Activated T-helper 9 cell treated with anti-CD3 and anti-CD28 coated beads, Interleukin-2, amount 50 U/mL, for 16 hours (primary cell): ENCODE measurements at places on chromosomes 13 and 19.

GRCh38 chr19:49541914-49542313, 14.1 kb downstream of the RCN3 start:
- DNase-seq = no peak

- DNase-seq = no peak
Measured at GRCh38 chr19:4859697-4860096, 7.8 kb downstream of the PLIN3 start.

DNA sequence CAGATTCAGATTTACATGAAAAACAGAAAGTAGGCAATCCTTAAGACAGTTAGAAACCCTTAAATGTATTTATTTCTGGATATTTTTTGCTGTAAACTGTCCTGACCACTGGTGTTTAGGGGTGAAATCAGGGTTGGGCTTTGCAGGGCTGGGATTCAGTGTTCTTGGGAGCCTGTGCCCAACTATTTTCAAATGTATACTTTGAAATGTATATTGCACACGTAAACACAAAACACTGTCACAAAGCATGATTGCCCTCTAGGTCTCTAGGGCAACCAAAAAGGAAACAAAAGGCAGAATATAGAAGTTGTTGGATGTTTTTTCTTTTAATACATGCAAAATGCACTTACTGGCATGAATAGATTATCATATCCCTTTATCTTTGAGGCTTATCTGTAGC, 1185.4 kb downstream of the DIAPH3 start:
- no peak for DNase-seq

GRCh38 chr19:16386619-16387240, 62.1 kb downstream of the KLF2 start:
- no peak for DNase-seq

GRCh38 chr13:50365408-50366391, 350.5 kb downstream of the KCNRG start:
- peak; percentile 42 for DNase-seq

GRCh38 chr19:53870485-53870844, 2.8 kb downstream of the MYADM start:
- DNase-seq = no peak

GRCh38 chr13:51243832-51244231, 21.6 kb downstream of the FAM124A start:
- DNase-seq = no peak

DNA sequence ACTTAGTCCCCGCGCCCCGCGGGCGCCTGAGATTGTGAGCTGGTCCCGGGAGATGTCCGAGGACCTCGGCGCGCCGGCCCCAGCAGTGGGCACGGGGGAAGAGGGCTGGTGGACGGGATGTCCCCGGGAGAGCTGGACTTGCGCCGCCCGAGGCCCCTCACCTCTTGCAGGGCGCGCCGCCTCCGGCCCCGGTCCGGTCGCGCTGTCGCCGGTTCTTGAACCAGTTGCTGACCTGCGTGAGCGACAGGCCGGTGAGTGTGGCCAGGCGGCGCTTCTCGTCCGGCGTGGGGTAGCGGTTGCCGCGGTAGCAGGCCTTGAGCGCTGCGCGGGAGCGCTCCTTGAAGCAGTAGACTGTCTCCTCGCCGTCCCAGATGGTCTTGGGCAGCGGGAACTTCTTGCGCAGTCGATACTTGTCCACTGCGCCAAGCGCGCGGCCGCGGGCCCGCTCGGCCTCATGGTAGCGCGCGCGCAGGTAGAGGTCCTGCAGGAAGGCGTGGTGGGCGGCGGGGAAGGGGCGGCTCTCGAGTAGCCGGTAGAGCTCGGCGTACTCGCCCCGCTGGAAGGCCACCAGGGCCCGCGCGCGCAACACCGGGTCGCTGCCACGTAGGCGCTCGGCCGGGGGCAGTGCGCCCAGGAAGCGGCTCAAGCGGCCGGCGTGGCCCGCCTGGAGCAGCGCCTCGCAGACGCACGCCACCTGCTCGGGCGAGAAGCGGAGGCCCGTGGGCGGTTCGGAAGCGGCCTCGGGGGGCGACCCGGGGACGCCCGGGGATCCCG, 984 bp downstream of the SIX5 start:
- no peak for DNase-seq

GRCh38 chr13:97308735-97309429, 86.7 kb downstream of the MBNL2 start:
- no peak for DNase-seq

GRCh38 chr13:110327051-110327721, 20.1 kb downstream of the COL4A2 start:
- DNase-seq = no peak

DNA sequence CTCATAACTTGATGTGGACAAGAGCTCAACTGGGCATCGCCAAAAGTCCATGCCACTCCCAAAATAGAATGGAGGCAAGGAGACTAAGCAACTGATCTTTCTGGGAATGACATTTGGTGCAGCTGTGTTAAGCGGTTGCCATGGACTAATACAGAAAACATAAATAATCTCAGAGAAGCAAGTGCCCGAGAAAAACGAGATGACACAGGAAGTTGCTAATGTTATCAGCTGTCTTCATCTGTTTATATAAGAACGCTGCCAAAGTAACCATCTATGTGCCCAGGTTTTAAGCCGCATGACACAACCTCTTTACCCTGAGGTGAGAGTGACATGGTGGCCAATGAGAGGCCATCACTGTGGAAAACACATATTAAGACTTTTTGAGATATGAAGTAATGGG, 54.9 kb upstream of the SACS start:
- no peak for DNase-seq

- DNase-seq = no peak
Measured at GRCh38 chr13:76019421-76020044, 383.4 kb downstream of the LMO7 start.

DNA sequence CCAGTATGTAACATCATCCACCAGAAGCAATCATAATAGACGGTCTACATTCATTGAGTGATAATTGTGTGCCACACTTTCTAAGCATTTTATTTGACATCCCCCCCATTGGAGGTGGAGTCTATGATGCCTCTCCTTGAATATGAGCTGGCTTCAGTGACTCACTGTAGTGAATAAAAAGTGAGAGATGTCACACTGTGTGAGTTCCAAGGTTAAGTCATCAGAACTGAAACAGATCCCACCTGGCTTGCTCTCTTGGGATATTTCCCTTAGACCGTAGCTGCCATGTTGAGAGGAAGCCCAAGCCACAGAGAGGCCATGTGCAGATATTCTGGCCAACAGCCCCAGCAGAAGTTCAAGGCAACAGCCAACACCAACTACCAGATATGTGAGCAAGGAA, 12.6 kb downstream of the RTBDN start:
- no peak for DNase-seq

GRCh38 chr19:49870309-49870901, 3.0 kb upstream of the PNKP start:
- no peak for DNase-seq

DNA sequence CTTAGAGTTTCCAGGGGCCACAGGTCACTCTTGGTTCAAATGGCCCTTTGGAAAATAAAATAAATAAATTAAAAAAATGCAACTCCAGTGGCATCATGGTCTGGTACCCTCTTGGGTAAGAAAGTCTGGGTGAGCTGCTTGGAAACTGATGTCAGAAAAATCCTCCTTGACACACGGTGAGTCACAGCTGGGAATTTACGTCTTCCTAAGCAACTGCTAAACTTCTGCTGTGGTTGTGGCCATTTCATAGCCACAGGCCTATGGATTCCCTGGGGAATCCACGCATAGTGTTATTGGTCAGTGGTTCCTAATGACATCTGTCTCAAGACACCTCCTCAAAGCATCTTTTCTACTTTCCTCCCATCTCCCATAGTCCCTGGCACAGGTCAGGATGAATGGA, 220.8 kb downstream of the COG6 start:
- no peak for DNase-seq

GRCh38 chr19:15248106-15248505, 15.9 kb upstream of the EPHX3 start:
- no peak for DNase-seq

GRCh38 chr19:21084343-21084742, 2.3 kb downstream of the ZNF714 start:
- DNase-seq = no peak

DNA sequence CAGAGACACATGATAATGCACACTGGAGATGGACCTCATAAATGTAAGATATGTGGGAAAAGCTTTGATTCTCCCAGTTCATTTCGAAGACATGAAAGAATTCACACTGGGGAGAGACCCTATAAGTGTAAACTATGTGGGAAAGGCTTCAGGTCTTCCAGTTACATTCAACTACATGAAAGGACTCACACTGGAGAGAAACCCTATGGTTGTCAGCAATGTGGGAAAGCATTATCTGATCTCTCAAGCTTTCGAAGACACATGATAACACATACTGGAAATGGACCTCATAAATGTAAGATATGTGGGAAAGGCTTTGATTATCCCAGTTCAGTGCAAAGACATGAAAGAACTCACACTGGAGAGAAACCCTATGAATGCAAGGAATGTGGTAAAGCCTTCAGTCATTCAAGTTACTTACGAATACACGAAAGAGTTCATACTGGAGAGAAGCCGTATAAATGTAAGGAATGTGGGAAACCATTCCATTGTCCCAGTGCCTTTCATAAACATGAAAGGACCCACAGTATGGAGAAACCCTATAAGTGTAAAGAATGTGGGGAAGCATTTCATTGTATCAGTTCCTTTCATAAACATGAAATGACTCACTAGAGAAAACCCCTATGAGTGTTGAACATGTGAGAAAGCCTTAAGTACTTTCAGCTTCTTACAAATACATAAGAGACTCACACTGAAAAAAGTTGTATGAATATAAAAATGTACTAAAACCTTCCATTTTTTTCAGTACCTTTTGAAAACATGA, 14.7 kb downstream of the ZNF441 start:
- DNase-seq = no peak

DNA sequence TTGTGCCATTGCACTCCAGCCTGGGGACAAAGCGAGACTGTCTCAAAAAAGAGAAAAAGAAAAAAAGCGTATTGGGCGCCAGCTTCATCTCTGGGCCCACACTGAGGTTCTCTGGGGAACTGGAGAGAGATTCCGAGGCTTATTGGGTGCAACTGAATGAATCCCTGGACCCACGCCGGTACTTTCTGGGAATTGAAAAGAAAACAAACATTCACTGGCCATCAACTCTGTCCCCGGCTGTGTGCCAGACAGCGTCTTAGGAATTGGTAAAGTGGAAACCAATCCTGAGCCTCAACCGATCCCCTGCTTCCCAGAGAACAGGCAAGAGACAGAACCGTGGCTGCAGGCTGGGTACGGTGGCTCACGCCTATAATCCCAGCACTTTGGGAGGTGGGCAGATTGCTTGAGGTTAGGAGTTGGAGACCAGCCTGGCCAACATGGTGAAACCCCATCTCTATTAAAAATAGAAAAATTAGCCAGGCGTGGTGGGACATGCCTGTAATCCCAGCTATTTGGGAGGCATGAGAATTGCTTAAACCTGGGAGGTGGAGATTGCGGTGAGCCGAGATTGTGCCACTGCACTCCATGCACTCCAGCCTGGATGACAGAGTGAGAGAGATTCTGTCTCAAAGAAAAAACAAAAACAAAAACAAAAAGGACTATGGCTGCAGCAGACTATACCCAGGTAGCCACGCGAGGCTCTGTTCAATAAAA, 8.6 kb downstream of the ANO8 start:
- no peak for DNase-seq

GRCh38 chr19:17281391-17282304, at the start of gene ANKLE1:
Gene ANKLE1 (plus strand): TSS chr19:17281901. CDS start chr19:17281921, 20 bp downstream.
- no peak for DNase-seq

DNA sequence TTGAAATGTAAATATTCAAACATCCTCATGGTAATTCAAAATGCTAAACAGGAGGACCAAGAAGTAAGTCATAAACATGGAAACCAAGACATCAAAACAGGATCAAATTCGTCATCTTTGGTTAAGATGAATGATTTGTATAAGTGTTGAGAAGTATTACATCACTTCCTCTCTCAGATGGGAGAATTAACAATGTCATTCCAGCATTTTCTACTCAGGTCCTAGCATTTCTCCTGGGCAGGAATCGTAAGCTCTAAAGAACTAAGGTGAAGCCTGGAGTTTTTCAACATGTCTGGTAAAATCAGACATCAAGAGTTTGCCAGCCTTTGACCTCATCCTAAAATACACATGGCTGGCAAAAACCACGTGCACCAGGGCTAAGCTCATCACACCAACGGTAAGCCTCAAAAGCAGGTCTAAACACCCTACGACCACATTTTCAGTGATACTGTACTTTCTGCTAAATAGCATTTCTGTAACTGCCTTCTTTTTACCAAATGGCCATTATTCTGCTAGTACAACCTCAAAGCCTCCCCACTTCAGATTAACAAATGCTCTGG, 24.8 kb downstream of the RANBP3 start:
- DNase-seq = no peak

- DNase-seq = no peak
Measured at GRCh38 chr19:53808710-53809125, 15.4 kb downstream of the NLRP12 start.

- DNase-seq = no peak
Measured at GRCh38 chr19:38145623-38146022, 78.4 kb downstream of the DPF1 start.

DNA sequence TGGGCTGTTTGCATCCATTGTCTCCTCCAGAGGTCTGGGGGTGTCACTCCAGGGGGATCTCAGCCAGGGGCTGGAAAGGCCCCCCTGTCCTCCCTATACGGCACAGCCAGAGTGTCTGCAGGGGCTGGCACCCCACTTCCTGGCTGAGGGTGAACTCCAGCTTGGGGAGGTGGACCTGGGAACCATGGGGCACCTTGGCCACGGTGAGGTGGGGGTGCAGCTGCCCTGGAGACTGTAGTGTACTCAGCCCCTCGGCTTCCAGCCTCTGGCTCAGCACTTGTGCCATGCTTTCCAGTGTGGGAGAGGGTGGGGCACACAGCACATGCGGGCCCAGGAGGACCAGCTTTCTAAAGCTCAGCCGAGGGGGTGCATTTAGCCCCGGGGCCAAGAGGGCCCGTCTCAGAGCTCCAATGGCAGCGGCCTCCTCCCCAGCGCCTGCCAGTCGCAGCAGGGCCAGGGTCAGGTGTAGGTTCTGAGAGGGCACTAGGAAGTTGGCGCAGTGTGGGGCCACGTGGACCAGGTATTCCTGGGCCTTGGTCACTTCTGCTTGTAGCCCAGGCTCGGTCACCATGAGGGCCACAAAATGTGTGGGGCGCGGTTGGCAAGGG, 1.4 kb downstream of the LENG9 start:
- no peak for DNase-seq

DNA sequence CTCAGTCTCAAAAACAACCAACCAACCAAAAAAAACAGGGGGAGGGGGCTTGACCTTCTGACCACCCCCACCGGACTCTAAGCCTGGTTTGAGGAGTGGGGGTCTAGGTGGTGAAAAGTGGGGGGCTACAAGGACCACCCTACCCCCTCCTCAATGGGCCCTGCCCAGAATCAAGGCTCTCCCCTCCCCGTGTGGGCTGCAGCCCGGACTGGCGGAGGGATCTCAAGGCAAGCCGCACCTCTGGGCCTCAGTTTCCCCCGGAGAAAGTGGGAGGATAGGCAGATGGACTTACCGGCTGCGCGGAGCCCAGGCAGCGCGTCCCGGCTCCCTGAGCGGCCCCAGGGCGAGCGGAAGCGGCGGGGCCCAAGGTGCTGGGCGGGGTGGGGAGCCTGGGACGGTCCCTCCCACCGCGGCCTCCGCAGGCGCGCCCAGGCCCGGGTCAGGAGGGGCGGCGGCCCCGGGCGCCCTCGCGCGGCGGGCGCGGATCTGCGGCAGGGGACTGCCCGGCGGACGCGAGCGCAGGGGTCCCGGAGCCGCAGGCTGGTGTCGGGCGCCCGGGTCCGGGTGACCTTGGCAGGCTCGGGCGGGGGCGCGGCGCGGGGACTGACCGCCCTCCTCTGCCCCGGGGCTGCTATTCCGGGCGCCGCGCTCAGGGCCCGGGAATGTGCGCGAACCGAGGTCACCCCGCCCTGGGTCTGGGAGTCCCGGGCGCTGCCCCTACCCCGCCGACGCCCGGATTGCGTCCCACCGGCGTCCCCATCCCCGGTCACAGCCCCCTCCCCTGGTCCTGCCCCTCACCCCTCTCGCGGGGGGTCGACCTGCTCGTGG, at the start of gene ADAMTSL5:
TSS of gene ADAMTSL5 (minus strand) at position 349 of the 828 bp plus-strand sequence. CDS start 2,076 bp downstream, outside the sequence.
- DNase-seq = peak; percentile 56
